ENCODE measurements at places on chromosomes 12 and 14.

GRCh38 chr12:50309950-50310349 is 26.6 kb upstream of the LIMA1 start:
- DNase-seq = no peak

DNA sequence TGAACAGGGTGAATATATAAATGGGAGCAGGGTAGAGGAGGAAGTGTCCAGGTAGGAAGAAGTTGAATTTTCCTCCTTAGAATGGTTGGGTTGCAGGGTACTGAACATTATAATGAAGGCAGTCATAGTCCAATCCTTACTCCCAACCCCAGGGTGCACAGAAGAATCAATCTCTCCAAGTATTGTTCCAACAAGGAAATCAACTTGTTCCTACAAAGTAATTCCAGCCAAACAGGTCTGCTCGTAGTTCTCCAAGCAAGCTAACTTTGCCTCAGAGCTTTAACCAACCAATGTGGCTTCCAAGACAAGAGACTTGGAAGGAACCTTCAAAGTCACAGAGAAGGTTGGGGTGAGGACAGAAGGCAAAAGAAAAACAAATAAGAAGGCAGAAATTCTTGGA is 527.2 kb downstream of the MED13L start:
- DNase-seq = no peak

GRCh38 chr14:73254247-73255004 is 17.1 kb downstream of the PAPLN start:
- no peak for DNase-seq

DNA sequence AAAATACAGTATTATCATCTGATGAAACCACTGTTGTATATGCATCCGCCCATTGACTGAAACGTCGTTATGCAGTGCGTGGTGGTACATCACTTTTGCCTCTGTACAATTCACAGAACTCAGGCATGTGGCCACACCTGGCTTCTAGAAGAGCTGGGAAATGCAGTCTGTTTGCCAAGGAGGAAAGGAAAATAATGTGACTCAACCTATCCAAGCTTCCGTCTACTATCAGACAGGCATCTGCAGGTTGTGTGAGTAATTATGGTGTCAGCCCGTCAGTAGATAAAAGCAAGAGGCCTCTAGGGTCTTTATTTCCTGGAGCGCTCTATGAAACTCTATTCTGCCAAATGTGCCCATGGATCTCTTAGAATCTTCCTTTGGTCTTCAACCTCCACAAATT is 111.6 kb downstream of the BBS10 start:
- peak; percentile 62 for DNase-seq

GRCh38 chr12:77249892-77250291 is 184.5 kb upstream of the E2F7 start:
- DNase-seq = no peak

GRCh38 chr12:53948650-53949593 is 5.8 kb upstream of the HOXC12 start:
- peak; percentile 25 for DNase-seq

DNA sequence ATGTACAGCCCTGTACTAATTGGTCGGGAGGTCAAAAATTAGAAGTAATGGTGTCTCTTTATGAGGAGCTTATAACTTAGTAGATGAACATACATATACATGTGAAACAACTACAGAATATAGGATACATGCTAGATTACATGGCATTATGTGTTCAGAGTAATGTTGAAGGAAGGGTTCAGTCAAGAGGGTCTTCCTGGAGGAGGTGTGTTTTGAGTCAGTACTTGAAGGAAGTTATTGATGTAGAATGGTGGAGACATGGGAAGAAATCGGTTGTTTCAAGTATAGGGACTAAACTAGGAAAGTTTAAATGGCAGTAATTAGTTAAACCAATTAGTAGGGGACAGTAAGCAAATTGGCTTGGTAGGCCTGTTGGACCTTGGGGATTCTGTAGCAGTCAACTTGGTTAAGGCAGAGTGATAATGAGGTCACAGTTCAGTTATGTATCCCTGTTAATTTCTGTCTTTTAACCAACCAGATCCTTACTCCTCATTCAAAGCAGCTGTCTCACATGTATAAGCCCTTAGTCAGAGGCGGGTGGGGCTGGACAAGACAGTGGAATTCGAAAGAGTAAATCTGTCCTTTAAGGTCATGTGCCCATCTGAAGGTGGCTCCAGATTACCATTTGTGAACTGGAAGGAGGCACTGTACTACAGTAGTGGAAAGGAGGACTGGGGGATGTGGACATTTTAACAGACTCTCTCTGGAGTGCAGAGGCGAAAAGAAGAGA is 3.5 kb upstream of the ANKRD52 start:
- DNase-seq = peak; percentile 41

- peak; percentile 69 for DNase-seq
Measured at GRCh38 chr12:93025145-93026103, 96.3 kb upstream of the EEA1 start.

GRCh38 chr14:22314183-22314820 is 274.7 kb downstream of the DAD1 start:
- peak; percentile 69 for DNase-seq

- no peak for DNase-seq
Measured at GRCh38 chr12:52178984-52179383, 12.8 kb downstream of the KRT80 start.

DNA sequence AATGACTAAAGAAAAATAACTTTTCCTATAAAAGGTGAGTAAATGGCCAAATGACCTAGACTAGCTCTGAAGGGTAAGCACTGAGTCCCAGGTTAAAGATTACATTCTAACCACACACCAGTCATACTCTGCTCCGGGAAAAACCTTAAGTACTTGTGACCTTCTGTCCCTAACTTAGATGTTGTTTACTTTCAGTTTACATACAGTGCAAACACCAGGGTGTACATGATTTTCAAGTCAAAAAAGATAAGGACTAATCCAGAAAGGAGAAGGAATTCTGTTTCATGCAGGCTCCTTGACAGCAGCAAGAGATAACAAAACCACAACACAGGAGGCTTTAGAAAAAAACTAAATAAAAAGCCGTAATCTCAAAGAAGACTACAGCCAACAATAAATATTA is 174.2 kb downstream of the PPM1H start:
- DNase-seq = peak; percentile 71

GRCh38 chr14:88271205-88271604 is 51.9 kb downstream of the KCNK10 start:
- DNase-seq = no peak

DNA sequence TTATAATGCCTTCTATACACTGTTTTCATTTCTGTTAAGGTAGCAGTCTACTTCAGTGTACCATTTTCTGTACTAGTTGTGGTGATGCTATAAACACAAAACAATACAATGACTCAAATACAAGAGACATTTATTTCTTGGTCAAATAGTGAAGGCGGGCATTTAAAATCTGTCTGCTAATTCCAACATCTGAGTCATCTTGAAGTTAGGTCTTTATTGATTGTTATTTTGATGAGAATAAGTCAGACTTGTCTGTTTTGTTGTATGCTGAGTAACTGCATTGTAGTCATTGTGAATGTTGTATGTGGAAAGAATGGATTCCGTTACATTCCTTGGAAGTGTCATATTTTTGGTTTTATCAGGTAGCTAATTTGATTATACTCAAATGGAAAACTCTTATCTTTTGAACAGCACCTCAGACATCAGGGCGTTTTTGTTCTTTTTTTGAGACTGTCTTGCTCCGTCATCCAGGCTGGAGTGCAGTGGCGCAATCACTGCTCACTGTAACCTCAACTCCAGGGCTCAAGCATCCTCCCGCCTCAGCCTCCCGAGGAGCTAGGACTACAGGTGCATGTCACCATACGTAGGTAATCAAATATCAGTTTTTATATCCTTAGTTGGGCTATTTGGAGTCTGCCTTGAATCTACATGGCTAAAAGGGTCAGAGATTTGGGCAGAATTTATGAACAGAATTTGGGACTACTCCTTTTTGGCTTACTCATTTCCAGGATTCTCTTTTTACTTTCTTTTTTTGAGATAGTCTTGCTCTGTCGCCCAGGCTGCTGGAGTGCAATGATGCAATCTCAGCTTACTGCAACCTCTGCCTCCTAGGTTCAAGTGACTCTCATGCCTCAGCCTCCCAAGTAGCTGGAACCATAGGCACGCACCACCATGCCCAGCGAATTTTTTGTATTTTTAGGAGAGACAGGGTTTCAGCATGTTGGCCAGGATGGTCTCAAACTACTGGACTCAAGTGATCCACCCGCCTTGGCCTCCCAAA is 56.8 kb downstream of the PAPLN start:
- DNase-seq = no peak

DNA sequence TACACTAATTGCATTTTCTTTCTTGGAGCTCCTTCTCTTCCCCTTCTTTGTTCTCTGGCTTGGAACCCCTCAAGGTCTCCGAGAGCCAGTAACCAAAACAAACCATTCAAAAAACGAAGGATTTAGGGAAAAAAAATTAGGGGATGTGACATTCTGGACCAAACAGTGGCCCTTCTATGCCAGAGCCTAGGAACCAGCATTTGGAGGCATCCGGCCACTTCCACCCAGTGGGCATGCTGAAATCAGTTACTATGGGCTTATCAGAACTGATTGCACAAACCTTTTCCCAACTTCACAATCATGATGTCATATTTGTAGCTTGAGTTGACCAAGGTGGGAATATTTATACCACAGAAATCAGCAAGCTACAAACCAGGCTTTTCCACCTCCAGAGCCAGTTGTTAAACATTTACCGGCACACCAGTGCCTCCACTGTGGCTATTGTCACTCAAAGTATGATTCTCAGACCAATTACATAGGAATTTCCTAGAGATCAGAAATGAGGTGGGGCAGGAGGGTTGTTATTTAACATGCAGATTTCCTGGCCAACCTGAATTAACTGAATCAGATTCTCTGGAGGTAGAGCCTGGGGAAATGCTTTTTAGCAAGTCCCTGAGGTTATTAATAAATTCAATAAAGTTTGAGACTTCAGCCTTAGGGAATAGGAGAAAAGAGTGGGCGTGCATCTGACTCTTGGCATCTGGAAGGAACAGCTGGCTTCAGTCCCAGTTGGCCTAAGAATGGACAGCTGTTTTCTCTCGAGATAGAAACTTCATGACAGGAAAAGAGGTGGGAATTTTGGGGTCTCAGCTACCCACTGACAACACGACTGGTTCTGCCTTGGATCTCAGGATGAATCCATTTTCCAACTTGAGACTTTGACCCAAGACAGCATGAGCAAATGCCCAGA is 273.9 kb downstream of the ZFP36L1 start:
- DNase-seq = no peak

DNA sequence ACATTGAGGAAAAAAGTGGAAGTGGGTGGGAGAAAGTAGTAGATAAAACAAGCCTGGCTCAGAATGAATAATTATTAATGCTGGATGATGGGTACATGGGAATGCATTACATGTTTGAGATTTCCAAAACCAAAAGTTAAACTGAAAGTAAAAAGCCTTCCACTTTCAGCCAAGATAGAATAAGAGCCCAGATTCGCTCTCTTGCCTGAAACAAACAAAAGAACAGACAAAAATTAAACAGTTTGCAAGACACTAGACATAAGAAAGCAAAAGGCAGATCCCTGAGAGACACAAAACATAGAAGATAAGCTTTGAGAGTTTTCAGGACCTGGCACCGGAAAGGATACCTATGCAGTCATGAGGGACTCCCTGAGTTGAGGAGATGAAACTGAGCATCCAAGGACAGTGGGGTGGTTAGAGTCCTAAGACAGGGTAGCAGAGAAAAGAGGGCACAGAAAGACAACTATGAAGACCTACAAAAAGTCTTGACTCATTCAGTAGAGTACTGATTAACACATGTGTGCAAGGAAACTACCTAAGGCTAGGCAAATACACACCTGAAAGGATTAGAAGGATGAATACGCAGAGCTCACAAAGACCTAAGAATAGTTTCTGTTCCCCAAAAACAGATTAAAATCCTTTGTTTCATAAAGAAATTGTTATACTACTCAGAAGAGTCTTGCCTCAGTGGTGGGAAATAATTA is 54.1 kb downstream of the CEP83 start:
- no peak for DNase-seq

DNA sequence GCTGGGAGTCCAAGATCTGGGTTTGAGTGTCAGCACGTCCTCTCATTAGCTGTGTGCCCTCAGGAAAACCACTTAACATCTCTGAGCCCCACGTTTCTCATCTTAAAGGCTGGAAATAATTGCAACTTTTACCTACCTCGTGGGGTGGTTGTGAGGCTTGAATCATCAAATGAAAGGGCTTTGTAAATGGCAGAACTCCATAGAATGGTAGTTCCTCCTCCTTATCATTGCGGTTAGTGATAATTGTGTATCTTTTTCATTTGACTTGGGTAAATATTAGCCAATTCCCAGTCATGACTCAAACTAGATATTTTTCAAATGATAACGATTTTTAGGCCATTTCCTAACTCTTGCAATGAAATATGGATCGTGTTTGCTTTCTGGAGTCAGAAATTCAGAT is 205.5 kb downstream of the CHST11 start:
- no peak for DNase-seq

GRCh38 chr14:37563189-37563588 is 31.9 kb downstream of the FOXA1 start:
- no peak for DNase-seq

- DNase-seq = no peak
Measured at GRCh38 chr14:103380719-103381377, 4.4 kb upstream of the MARK3 start.

GRCh38 chr12:93913845-93914244 is 234.5 kb upstream of the PLXNC1 start:
- DNase-seq = no peak

DNA sequence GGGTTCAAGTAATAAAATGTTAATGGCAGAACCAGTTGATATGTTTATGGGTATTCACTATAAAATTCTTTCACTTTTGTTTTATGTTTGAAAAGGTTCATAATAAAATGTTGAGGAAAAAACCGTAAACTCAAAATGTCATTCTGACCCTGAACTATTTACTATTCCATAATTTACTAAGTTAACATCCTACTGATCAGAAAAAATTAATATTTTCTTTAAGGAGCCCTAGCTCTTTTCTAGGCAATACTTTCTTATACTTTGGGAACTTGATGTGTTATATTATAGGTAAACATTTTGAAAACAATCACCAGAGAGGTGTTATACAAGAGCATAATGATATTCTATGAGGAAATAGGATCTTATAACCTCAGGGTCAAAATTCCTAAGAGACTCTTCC is 334.6 kb downstream of the ZFP36L1 start:
- no peak for DNase-seq

DNA sequence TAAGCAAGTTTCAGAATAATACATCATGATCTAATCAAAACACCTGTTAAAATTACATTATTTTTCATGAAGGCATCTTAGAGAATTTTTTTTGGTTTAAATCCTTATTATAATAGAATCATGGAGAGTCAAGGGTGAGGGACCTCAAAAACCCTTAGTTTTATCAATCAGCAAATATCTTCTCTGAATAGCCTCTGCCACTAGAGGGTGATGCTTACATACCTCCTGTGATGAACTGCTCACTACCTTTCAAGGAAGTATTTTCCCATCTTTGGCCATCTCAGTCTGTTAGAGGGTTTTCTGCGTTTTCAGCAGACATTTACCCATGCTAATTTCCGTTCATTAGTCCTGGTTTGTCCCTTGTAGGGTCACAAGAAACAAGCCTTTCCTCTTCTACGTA is 200.2 kb downstream of the TRHDE start:
- no peak for DNase-seq
